Sigmoid colon (tissue), 7 donors: ENCODE measurements at places on chromosomes 16 and 17. TPM values are rescaled to one million over a fixed set of nuclear protein-coding genes. Genes with fewer than 3 reads are reported as not detected.

DNA sequence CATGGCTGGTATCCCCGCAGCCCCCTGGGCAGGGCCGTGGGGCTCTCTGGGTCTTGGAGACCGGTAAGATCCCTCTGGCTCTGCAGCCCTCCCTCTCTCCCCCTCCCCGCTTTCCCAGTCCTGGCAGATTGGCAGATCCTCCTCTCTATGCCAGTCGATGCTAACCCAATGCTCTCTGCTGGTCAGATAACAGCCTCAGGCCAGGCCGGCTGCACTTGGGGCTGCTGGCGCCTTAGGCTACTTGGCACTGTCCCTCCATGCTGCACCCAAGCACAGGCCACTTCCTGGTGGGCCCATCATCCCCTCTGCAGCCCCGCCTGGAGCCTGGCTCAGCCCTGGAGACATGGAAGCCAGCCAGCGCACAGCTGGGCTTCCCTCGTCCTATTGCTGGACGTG lies 81.7 kb downstream of the RTN4RL1 start:
- DNase-seq, result no peak

- DNase-seq, result no peak
These were observed 48.6 kb upstream of the MNT start for GRCh38 chr17:2449486-2449885.

- DNase-seq, result no peak
These were observed 14.9 kb downstream of the KRT33A start for GRCh38 chr17:41335747-41336146.

- DNase-seq, result no peak
These were observed 203.9 kb downstream of the CEP112 start for GRCh38 chr17:65987988-65988387.

- DNase-seq, result no peak
These were observed 104.7 kb downstream of the MRM1 start for GRCh38 chr17:36705874-36706731.

- no peak for DNase-seq
These were observed 44.4 kb downstream of the BRD7 start for GRCh38 chr16:50324345-50324744.

PYY gene
- total RNA-seq, result 3.2 TPM

DNA sequence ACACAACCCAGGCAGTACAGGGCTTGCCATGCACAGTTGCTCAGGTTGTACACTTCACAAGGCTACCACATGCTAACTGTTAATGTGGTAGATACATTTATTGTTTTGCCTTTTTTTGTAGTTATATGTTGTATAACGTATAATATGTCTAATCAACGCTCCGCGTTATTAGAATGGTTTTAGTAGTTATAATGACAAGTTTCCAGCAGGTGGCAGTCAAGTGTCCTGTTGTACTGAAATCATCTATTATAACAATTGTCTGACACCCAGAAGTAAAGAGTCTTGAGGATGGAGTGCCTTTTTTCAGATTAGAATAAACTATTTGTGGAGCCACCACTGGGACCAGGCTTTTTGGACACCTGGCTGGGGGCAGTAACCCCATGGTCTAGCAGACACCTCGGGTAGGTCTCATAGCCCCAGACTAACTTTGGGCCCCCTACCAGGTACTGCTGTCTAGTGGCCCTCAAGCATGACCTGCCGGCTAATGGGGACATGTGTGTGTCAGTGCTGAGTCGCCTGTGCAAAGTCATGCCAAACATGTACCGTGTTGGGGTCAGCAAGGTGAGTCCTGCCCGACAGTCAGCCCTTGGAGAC lies 32.8 kb downstream of the MYO15A start:
- no peak for DNase-seq

GRCh38 chr16:78307824-78308528 lies 208.5 kb downstream of the WWOX start:
- DNase-seq, result no peak

GRCh38 chr16:50267151-50267631 lies 840 bp downstream of the ADCY7 start:
- peak; percentile 59 for DNase-seq

DNA sequence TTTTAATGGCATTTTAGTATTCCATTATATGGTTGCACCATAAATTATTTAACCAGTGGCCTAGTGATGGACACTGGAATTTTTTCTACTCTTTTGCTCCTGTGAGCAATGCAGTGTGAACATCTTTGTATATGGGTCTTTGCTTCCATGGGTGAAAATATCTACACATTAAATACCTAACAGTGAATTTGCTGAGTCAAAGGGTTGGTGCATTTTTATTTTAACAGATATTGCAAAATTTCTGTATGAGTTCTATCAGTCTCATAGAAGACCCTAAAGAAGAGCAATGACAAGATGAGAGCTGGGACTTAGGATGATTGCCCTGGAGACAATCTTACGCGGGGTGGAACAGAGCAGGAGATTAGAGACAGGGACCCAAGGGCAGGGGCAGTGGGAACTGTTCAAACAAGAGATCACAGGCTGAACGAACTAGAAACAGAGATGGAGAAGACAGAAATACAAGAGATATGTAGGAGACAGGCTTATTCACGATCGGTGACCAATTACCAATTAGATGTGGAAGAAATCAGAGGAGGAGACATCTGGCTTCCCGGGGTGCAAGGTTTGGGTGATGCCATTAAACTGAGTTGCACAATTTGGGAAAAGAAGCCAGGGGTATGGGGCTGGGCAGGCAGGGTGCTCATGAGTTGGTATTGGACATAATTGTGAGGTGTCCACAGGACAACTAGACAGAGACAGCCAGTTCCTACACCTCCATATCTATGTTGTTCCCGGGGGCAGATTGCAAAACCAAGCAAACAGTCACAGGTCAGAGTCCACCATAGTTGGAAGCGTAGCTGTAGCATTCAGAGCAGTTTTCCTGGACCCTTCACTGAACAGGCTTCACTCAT lies 39.9 kb upstream of the LONP2 start:
- DNase-seq, result no peak

GRCh38 chr16:23141033-23141432 lies 8.2 kb downstream of the USP31 start:
- DNase-seq, result no peak

ZFPM1 gene
- total RNA-seq, result 0.36 TPM

DNA sequence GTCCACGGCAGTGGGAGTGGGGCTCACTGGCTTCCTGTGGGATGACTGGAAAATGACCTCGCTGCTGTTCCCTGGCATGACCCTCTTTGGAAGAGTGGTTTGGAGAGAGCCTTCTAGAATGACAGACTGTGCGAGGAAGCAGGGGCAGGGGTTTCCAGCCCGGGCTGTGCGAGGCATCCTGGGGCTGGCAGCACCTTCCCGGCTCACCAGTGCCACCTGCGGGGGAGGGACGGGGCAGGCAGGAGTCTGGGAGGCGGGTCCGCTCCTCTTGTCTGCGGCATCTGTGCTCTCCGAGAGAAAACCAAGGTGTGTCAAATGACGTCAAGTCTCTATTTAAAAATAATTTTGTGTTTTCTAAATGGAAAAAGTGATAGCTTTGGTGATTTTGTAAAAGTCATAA lies 7.8 kb upstream of the RNF213 start:
- DNase-seq, result no peak

NETO2 gene
- 0.66 TPM for total RNA-seq

CSH1 gene
- not detected for total RNA-seq

DNA sequence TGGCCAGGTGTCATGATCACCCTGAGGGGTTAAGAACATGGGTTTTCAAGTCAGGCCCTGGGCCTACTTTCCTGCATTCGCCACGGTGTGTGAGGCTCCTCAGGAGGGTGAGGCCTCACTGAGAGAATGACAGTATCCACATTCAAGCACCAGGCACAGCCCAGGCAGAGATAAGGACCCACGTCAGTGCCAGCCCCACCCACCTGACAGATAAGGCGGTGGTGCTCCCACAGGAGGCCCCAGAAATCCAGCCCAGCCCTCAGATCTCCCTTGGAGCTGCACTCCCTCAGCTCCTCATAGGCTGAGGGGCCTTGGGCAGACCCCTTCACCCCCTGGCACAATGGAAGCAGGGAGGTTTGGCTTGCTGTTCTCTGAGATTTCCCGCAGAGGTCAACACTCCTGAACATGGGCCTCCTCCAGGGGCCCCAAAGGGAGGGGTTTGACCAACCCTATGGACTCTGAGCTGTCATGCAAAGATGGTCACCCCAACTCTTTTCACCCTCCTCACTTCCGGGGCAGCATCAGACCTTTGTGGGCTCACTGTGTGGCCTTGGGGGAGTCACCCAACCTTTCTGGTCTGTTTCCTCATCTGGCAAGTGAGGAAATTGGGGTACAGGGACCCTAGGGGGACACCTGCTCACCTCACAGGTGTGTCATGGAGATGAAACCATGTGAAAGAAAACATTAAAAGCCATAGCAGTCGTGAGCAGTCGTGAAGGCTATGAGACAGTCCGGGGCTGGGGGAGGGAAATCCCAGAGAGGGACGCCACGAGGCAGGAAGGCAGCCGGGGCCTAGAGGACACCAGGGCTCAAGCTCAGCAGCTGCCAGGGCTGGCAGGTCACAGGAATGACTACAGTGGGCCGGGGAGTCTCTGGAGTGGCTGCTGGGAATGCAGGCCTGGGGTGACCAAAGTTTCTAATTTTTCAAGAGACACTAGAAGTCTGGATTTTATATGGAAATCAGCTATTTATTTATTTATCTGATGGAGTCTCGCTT lies 15.4 kb downstream of the PLLP start:
- DNase-seq, result peak; percentile 39

DNA sequence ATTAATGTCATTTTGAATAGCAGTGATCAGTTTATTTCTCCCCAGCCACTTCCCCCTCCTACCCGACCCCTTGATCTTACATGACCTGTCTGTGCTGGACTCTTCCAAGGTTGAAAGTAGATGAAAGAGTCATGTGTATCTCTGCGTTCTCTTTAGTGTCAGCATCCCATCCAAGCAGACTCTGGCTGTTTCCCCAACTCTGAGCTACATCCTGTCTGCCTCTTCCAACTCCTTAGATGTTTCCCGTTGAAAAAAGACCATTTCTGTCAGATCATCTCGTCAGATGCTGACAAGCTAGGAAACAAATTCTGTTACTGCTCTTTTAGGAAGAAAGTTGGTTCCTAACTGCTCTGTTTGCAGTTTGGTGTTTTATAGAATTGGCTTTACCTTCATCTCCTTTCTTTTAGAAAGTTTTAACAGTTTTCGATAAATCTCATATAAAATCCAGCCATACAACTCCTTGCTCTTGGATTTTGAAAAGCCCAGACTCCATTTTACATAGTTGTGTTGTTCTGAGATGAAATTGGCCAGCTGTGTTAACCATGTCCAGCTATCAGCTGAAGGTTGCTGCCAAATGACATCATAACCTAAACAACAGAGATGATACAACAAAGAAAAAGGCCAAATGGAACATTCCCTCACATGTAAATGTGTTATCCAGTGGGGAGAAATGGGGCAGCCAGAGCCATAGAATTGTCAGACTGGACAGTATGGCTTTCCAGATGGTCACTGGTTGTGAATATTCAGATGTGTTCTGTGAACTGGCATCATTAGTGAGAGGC lies 43.5 kb downstream of the CYB561 start:
- no peak for DNase-seq

OMG gene
- total RNA-seq, result 0.71 TPM

CES4A gene
- total RNA-seq, result 7.5 TPM

GRCh38 chr16:3536851-3537250 lies 36.0 kb downstream of the CLUAP1 start:
- DNase-seq, result no peak

GRCh38 chr16:19245326-19245925 lies 40.1 kb upstream of the CLEC19A start:
- no peak for DNase-seq

- no peak for DNase-seq
These were observed 32.8 kb downstream of the TMEM238L start for GRCh38 chr17:10771148-10771547.

DNA sequence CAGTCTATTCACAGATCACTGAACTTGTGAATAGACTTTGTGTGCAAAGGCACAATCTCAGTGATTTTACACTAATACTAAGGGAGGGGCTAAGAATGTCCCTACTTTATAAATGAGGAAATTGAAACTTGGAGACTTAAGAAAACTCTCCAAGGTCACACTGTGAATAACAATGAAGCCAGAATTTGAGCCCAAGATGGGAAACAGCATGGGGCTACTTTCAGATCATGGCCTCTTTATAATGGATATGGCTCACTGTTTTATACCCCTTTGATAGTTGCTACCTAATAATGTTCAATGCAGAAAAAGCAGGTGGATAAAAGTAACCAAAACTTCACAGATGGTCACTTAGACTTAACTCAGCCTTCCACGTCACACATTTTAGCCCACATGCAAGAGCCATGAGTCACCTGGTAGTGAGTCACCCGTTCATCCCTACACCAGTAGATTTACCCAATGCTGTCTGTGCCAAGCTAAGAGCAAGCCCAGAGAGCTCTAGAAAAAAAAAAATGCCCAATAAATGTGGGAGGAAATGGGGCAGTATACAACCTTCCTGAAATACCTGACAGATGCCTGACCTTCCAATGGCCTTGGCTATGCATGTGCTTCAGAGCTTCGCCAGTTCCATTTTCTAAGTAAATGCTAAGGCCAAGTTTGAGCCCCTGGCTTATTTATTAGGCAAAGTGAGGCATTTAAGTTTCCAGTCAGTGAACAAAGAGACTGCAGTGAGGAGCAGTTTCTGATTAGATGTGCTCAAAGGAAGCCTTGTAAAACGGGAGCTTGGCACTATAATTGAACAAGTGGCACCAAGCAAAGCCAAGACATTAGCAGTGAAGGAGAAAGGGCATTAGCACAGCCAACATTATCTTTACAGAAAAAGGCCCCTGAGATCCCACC lies 219.7 kb downstream of the TMEM114 start:
- DNase-seq, result no peak

DNA sequence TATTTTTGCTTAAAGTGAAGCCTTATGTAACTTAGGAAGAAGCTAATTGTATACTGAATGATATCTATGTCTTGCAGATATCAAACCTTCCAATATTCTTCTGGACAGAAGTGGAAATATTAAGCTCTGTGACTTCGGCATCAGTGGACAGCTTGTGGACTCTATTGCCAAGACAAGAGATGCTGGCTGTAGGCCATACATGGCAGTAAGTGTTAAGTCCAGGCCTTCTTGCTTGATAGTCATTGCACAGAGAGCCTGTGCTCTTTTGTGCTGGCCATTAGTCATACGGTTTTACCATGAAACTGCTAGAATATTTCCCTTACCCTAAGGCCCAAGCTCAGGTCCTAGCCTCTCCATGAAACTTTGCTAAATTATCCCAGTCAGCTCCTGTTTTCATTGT lies 92.5 kb downstream of the MAP2K4 start:
- no peak for DNase-seq

GRCh38 chr17:73910206-73910605 lies 266.0 kb upstream of the SDK2 start:
- DNase-seq, result no peak

GRCh38 chr16:50560903-50561863 lies 13.0 kb downstream of the NKD1 start:
- no peak for DNase-seq

PRSS21 gene
- not detected for total RNA-seq

MYH1 gene
- total RNA-seq, result not detected

SLC6A2 gene
- not detected for total RNA-seq

- no peak for DNase-seq
These were observed 40.9 kb upstream of the ICAM2 start for GRCh38 chr17:64061178-64061898.

TRIM25 gene
- 12.1 TPM for total RNA-seq

MATCAP1 gene
- 9.4 TPM for total RNA-seq
